Psoas muscle (tissue), 8 donors: ENCODE measurements at places on chromosomes 11 and 22. TPM values are rescaled to one million over a fixed set of nuclear protein-coding genes. Genes with fewer than 3 reads are reported as not detected.
A peak's percentile ranks its signal among the peaks of the same experiment; 100 is the strongest.

C11orf91 gene
- 0.49 TPM for total RNA-seq

GRCh38 chr22:42500161-42500835, 19.3 kb downstream of the RRP7A start:
- DNase-seq = peak; percentile 82

DNA sequence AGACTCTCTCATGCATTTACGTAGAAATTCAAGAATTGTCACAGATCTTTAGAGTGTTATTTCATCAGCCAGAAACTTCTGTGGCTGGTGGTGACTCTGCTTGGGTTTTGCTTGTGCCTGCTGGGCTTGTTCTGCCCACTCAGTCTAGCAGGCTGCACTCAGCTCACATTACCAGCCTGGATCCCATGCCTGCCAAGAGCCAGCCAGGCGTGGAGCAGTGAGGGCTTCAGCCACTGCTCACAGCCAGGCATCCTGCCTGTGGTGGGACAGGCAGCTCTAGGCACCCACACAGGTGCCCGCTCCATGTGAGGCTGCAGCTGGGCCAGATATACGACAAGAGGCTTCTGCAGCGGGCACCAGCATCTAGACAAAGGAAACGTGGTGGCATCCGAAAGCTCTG, 1213.3 kb upstream of the RAG2 start:
- DNase-seq = no peak

DNA sequence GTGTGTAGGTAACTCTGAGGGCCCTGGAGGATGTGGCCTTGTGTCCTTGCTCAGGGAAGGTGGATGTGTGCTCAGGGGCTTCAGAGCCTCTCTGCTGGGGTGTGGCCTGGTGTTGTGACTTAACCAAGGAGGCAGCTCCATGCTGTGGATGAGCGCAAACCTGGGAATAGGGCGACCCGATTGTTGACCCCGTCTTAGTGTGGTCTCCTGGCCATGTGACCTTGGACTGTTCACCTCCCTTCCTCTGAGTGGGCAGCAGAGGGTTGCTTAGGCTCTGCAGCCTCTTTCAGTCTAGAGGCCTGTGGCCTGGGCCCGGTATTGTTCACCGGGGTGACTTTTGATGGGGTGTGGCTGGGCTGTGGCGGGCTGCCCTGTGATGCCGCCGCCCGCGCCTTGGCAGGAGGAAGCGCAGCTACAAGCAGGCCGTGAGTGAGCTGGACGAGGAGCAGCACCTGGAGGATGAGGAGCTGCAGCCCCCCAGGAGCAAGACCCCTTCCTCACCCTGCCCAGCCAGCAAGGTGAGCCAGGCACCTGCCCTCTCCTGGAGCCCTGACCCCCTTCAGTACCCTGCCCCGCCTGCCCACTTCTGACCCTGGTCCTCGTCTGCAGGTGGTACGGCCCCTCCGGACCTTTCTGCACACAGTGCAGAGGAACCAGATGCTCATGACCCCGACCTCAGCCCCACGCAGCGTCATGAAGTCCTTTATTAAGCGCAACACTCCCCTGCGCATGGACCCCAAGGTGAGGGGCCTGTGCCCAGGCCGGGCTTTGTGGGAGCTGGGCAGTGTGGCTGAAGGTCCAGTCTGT, 16.7 kb downstream of the INCENP start:
- DNase-seq = no peak

DNA sequence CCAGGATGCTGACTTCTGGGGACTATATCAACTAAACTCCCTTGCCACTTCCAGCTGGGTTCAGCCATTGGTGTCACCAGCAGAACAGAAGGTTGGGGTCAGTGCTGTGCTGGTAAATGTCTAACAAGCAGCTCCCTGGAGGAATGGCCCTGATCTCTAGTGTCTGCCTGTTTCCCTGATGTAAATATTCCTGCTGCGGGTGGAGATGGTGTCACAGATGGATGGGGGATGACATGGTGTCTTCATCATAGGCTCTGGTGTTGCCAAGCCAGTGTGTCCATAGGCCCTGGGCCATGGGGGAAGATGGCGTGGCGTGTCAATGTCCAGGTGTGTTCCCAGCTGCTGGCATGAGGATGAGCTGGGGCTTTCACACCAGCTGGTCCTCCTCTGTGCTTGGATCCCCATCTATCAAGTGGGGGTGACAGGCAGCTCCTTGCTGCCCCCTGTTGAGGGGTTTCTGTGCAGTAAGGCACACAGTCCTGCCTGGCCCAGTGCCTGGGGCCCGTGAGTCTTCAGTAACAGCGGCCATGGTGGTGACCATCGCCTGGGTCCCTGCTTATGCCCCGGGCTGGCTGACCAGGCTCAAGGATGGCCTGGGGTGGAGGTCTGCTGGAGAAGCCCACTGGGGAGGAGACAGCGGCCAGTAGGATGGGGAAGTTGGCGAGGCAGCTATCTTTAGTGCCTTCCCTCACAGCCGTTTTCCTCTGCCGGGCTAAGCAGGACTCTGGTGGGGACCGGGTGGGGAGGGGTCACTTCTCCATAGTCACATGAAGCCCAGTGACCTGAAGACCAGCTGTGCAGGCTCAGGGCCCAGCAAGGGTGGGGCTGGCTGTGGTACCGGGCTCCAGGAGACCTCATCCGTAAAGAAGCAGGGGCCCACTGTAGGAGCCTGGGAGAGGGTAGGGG, 12.7 kb downstream of the RPL3 start:
- no peak for DNase-seq

- DNase-seq = no peak
These were observed 55.0 kb upstream of the VSTM5 start for GRCh38 chr11:93905384-93905783.

DNA sequence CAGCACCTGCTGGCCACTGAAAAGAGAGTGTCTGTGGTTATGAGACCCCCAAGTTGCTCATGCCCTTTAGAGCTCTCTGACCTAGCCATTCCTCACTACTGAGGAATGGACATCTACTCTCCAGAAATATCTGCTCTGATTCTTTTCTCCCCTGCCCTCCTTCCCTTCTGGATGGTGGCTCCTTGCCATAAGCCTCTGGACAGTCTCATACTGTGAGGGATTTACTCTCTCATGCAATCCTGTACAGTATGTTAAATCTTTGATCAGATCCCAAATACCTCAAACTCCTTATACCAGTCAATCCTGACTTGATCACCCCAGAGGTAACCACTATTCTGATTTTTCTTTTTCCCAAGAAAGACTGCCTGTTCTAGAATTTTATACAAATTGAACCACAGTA, 80.7 kb downstream of the ARHGAP20 start:
- DNase-seq = no peak
